Stimulated activated naive CD8-positive, alpha-beta T cell treated with anti-CD3 and anti-CD28 coated beads, Interleukin-15, Interleukin-2, amounts not matched to agents 100 U/mL and 50 U/mL, for 24 hours (primary cell): ENCODE measurements at places on chromosomes 1 and 21.
A peak's percentile ranks its signal among the peaks of the same experiment; 100 is the strongest.

DNA sequence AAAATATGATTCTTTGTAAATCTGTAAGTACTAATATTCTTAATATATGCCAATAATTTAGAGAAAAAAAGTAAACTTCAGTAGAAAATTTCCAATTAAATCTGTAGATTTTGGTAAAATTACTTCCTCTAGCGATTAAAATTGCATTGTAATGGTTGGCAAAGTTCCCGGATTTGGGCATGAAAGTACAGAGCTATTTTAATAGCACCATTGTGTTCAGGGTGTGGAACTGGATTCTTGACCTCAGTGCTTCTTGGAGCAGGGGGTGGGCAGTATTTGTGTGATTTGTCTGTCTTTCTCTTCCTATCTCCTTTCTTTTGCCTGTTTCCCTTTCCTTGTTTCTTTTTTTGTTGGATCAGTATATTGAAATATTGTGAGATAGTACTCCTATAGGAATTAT is 72.1 kb downstream of the DNM3 start:
- no peak for DNase-seq

DNA sequence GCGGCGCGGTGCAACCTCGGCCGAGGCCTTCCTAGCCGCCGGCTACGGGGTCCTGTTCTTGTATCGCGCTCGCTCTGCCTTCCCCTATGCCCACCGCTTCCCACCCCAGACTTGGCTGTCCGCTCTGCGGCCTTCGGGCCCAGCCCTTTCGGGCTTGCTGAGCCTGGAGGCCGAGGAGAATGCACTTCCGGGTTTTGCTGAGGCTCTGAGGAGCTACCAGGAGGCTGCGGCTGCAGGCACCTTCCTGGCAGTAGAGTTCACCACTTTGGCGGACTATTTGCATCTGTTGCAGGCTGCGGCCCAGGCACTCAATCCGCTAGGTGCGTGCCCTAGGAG is 379 bp downstream of the PPCS start:
- peak; percentile 65 for DNase-seq

DNA sequence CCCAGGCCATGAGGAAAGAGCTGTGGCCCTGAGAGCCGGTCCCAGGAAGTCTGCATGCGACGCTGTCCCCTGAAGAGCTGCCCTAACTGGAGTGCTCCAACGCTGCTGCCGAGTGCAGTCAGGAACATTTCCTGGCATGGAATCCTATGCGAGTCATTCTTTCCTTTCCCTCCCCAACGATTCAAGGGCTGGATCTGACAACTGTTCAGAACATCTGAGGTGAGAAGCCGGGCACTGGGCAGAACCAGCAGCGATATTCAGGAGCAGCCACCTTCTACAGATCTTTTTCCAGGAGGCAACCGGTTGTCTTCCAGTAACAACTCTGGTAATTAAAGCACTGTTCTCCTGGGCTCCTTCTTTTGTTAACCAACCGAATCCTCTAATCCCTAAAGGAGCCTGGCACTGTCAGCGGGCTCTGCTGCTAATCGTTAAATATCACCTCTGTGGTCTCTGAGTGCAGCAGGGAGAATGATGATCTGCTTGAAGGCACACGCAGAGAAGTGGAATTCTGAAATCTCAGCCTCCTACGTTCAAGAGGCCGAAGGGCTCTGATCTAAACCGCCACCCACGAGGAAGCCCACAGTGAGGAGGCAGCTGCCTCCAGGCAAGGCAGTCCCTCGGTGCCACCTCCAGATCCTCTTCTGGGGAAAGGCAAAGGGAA is 55.8 kb downstream of the SLC45A1 start:
- no peak for DNase-seq

- no peak for DNase-seq
These were observed 185.7 kb downstream of the ST6GALNAC3 start for GRCh38 chr1:76260279-76260678.

GRCh38 chr1:16145662-16146278 is 10.1 kb downstream of the EPHA2 start:
- DNase-seq: no peak

GRCh38 chr1:204684571-204685235 is 835 bp downstream of the LRRN2 start:
- no peak for DNase-seq

- DNase-seq: no peak
These were observed 42.5 kb downstream of the RAB3GAP2 start for GRCh38 chr1:220229771-220230170.

DNA sequence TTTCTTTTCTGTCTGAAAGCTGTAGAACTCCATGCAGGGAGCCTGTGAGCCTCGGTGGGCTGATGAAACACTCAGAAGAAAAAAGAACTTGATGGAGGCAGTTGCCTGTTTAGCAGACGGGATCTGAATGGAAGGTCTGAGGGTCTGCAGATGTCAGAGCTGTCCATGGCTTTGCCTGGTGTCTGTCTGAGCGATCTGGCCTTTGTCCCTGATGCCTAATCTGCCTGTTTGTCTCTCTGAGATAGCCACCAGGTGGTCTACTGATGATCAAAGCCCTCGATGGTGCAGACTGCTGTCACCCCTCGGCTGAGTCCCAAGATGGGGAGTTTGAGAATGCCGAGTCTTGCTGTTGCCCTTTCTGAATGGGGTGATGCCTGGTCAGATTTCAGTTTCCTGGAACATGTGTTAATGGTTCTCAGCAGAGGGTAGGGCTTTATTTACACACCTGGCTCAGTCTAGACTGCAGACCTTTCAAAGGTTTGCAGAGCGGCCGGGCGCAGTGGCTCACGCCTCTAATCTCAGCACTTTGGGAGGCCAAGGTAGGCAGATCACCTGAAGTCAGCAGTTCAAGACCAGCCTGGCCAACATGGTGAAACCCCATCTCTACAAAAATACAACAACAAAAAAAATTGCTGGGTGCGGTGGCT is 90.4 kb downstream of the KIF26B start:
- no peak for DNase-seq

- DNase-seq: peak; percentile 64
These were observed 9.2 kb upstream of the CBR3 start for GRCh38 chr21:36125512-36126207.

DNA sequence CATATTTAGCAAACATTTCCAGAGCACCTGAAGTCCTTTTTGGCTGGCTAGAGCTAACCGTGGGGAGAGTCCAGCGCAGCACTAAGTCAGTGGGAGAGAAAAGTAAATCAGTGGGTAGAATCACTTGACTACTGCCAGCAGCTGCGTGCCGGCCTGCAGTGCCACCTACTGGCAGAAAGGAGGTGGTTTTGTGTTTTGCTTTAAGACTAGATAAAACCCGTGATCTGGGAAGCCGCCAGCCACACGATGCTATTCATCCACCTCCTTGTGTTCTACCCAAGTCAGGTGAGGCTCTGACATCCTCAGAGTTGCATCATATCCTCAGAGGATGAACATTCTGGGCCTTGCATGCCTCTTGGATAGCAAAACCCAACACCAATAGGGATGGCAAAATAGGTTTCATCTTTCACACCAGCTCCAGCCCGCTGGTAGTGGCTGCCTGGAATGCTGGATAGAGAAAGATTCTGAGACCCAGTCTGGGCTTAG is 14.1 kb upstream of the HEYL start:
- peak; percentile 78 for DNase-seq

DNA sequence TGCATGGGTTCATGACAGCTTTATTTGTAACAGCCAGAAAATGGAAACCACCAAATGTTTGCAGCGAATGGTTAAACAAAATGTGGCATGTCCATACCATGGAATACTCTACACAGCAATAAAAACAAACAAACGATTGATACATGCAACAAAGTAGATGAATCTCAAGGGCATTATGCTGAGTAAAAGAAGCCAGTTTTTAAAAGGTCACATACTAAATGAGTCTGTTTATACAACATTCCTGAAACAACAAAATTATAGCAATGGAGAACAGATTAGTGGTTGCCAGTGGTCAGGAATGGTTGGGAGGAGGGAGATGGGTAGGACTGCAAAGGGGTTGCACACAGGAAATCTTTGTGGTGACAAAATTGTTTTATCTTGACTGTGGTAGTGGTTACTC is 202.4 kb upstream of the UBE2U start:
- DNase-seq: no peak

DNA sequence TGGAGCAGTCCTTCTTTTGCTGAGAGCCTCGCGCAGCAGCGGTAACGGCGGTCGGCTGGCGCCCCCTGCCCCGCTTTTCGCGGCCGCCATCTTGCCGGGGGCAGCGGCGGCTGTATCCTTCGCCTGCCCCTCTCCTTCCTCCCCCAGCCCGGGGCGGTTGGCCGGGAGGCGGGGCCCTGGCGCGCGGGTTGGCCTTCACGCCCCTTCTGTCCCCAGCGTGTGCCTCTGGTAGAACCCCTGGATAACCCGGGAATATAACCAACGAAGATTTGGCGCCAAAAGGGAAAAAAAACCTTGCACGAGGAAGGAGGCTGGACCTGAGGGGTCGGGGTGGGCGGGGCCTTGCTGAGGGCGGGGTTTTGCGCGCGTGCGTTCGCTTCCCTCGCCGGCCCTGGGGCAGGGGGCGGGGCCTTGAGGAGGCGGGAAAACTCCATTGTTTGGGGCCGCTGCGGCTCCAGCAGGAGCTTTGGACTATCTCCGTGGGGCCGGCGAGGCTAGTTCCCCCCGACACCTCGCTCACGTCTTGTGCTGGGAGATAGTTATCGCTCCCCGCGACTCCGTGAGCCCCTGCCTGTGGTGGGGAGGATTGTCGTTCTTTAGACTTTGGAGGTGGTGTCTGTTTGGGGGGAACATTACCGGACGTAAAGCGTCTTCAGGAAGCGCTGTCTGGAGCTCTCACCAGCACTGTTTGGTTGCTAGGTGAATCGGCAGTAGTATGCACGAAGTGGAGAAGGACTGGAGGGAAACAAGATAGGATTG is 689 bp downstream of the NASP start:
- peak; percentile 93 for DNase-seq

DNA sequence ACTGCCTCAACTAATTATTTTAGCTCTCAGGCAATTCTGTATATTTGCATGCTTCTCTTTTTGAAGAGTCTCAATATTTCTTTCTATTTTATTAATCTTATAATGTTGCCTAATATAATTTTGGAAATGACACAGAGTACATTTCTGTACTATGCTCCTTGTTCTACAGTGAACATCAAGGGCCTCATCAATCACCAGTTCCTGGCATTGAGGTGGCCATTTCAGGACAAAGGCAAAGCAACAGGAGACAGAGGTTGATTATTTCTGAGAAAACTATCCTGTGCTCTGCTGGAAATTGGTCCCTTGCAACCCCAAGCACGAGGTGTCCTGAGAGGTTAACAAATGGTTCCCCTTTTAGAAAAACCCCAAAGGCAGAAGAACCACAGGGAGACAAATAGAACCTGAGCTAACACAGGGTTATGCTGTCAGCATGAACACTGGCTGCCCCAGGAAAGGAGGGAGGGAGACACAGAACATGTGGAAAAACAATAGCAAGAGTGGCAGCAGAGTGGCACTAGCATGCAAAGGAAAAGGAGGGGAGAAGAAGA is 63.9 kb upstream of the VAV3 start:
- DNase-seq: no peak

- no peak for DNase-seq
These were observed 217.5 kb downstream of the LRRIQ3 start for GRCh38 chr1:73980324-73981040.

GRCh38 chr1:24457866-24458265 is 42.3 kb downstream of the NIPAL3 start:
- no peak for DNase-seq

GRCh38 chr21:45084121-45084520 is 9.7 kb downstream of the ADARB1 start:
- DNase-seq: no peak

DNA sequence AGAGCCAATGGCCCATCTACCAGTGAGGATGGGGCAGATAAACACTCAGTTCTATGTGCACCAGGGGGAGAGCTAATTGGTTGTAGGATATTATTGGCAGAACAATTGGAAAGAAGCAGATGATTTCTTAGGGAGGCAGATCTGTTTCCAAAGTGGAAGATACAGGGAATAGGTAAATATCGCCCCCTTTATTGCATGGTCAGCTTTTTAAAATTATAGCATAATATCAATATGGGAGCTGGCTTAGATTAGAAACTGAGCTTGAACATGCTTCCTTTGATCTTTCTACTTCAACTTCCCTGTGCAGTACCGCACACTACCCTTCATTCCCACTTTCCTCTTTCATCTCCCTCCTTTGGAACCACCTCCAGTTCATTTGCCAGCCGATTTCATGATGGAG is 64.0 kb upstream of the PLXNA2 start:
- no peak for DNase-seq

DNA sequence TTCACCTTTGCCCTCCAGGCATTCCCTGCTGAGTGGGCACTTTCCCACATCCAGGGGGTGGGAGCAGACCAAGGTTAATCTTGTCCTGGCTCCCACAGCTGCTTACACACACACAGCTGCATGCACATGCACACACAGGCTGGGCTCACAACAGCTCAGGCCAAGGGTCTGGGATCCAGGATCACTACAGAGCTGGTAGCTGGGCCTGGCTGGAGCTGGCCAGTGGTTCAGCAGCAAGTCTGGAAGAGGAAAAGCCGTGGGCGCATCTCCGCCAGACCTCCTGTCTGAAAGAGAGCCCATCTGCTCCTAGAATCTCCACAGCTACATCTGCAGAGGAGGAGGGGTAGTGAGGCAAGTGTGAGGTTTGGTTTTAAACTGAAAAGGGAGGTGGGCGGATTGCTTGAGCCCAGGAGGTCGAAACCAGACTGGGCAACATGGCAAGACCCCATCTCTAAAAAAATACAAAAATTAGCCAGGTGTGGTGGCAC is 3.8 kb downstream of the CDK18 start:
- DNase-seq: no peak

DNA sequence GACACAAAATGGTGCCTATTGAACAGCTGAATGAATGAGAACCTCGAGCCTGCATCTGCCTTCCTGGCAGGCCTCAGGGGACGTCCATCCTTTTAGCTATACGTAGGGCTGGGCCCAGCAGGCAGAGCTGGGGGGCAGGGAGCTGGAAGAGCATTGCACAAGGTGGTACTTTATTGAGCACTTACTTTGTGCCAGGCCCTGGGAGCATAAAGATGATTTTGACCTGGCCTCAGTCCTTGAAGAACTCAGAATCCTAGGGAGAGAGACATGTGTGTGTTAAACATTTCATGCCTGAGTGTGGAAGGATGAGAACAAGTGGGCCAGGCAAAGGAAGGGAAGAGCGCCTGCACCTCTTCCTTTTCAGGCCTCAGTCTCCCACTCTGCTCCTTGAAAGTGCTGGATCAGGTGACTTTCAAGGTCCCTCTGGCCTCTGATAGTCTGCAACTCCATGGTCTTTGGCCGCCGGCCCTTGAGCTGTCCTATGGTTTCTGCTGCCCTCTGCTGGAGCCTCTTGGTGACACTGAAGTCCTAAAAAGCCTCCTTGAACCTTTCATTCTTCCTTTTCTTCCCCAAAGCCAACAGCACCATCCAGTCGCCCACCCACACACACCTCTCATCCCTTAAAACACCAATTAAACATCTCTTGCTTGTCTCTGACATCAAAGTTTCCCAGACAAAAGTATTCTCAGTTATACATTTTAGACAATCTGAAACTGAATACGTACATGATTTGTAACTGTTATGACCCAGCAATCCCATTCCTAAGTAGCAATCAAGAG is 3.5 kb upstream of the PEAR1 start:
- DNase-seq: peak; percentile 78
